T-helper 2 cell treated with Interferon-gamma antibody and Interleukin-4, amounts not matched to agents 100 ng/mL and 5 ng/mL, for 36 hours (primary cell): ENCODE measurements at places on chromosomes 4 and X. TPM values are rescaled to one million over a fixed set of nuclear protein-coding genes. Genes with fewer than 3 reads are reported as not detected.

LANCL3 gene
- 0.25 and 0.34 TPM in 2 replicates for total RNA-seq

LRRC66 gene
- 0.11 and 0.20 TPM in 2 replicates for total RNA-seq

SPOCK3 gene
- total RNA-seq = not detected in 2 replicates

PNMA5 gene
- total RNA-seq = 0.09 and 0.14 TPM in 2 replicates

REELD1 gene
- 0.09 TPM in 1 of 2 replicates, not detected in the other for total RNA-seq

PPP4R3C gene
- total RNA-seq = not detected in 2 replicates

ATP2B3 gene
- total RNA-seq = not detected in 2 replicates

TMEM47 gene
- not detected in 2 replicates for total RNA-seq

SERTM2 gene
- not detected in 2 replicates for total RNA-seq

MAGED4B gene
- total RNA-seq = 0.30 and 0.45 TPM in 2 replicates

NSUN7 gene
- not detected in 2 replicates for total RNA-seq

GC gene
- total RNA-seq = not detected in 2 replicates

ADH1A gene
- not detected in 2 replicates for total RNA-seq

ZDHHC15 gene
- 0.02 TPM in 1 of 2 replicates, not detected in the other for total RNA-seq

CXCL8 gene
- 2.2 and 2.3 TPM in 2 replicates for total RNA-seq

C4orf50 gene
- total RNA-seq = 0.59 and 0.66 TPM in 2 replicates
